Stimulated activated CD8-positive, alpha-beta memory T cell treated with anti-CD3 and anti-CD28 coated beads, Interleukin-15, amount 100 ng/mL, for 1 hour (primary cell): ENCODE measurements at places on chromosomes 11 and 22.

DNA sequence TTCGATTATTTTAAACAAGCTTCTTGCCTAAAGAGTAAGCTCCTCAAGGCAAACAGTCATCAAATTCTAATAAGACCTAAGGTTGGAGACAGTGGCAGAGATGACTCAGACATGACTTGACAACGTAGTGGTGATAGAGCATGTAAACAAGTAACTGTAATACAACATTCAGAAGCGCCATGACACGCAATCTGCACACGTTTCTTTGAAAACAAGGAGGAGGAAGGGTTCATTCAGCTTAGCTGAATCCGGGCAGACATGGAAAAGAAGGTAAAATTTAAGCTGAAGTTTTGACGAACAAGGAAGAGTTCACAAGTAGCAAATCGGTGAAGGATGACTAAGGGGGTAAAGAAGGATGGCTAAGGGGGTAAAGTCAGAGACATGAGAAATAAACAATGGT is 152.4 kb upstream of the ZC3H12C start:
- DNase-seq, result no peak

GRCh38 chr11:64814712-64815187 is 4.4 kb upstream of the MEN1 start:
- no peak for DNase-seq

DNA sequence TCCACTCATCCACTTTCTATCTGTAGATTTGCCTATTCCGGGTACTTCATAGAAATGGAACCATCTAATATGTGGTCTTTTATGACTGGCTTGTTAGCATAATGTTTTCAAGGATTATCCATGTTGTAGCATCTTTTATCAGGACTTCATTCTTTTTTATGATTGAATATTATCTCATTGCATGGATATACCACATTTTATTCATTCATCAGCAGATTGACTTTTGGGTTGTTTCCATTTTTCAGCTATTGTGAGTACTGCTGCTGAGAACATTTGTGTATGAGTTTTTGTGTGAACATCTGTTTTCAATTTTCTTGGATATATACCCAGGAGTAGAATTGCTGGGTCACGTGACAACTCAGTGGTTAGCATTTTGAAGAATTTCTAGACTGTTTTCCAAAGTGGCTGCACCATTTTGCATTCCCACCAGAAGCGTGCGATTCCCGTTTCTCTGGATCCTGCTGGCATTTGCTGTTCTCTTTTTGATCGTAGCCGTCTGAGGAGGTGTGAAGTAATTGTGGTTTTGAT is 8.9 kb downstream of the DERL3 start:
- DNase-seq, result no peak

GRCh38 chr11:109510316-109510715 is 88.3 kb downstream of the C11orf87 start:
- DNase-seq, result no peak

- no peak for DNase-seq
These were observed 50.5 kb upstream of the SHISAL1 start for GRCh38 chr22:44363013-44363979.

GRCh38 chr11:20608934-20609333 is 9.5 kb downstream of the SLC6A5 start:
- no peak for DNase-seq

DNA sequence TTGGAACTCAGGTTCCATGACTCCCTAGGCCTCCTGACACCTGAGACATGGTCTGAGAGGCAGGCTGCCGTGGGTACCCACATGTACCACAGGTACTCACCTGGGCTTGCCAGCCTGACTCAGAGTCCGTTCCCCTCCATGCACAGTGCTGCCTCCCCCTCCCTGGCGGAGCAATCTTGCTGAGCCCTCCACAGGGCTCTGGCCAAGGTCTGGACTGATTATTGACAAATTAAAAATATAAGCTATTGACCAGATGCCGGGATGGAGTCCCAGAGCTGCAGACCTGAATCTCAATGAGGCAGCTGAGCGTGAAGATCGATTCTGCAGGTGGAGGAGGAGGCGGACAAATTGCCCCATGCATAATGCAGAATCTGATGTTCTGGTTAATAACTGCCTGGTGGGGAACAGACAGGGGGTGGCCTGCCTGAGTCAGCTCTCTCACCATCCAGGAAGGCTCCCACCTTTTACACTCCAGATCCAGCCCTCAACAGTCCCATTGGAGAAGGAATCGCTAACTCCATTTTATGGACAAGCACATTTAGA is 422.7 kb downstream of the MIAT start:
- DNase-seq, result no peak

- DNase-seq, result no peak
These were observed 15.0 kb downstream of the TEAD1 start for GRCh38 chr11:12689029-12689755.

DNA sequence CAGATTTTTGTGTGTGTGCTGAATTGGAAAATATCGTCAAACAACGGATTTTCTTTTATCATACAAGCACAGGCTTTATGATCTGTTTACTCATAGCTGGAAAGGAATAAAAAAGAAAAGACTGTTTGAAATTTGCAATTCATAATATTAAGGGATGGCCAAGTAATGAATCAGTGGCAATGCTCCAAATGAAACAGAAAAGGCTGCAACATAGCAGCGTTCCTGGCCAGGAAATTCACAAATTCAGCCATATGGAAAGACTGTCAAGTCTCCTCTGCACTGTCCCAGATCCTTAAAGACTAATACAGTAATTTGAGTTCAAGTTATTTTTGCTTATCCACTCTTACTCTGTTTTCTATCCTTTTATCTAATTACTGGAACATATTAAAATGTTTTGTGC is 98.2 kb downstream of the MSANTD4 start:
- DNase-seq, result no peak

GRCh38 chr22:22164541-22165272 is 79.9 kb upstream of the VPREB1 start:
- no peak for DNase-seq

DNA sequence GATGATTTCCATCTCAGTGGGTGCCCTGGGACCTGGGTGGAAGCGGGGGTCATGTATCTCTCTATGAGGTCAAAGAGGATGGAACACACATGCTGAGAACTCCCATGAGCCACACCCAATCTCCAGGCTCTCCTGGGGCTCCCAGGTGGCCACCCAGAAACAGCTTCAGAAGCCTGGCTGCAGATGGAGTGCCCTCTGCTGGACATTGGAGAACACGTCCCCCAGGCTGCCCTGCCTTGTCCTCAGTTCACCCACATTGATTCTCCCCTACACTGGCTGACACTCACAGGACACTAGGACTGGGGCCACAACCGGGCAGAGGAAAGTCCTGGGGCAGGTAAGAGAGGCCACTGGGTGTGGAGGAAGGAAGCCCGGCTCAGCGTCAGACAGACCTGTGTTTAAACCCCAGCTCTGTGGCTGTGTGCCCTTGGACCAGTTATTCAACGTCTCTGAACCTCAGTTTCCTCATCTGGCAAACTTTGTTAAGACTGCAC is 4.5 kb upstream of the NOL12 start:
- DNase-seq, result peak; percentile 62

DNA sequence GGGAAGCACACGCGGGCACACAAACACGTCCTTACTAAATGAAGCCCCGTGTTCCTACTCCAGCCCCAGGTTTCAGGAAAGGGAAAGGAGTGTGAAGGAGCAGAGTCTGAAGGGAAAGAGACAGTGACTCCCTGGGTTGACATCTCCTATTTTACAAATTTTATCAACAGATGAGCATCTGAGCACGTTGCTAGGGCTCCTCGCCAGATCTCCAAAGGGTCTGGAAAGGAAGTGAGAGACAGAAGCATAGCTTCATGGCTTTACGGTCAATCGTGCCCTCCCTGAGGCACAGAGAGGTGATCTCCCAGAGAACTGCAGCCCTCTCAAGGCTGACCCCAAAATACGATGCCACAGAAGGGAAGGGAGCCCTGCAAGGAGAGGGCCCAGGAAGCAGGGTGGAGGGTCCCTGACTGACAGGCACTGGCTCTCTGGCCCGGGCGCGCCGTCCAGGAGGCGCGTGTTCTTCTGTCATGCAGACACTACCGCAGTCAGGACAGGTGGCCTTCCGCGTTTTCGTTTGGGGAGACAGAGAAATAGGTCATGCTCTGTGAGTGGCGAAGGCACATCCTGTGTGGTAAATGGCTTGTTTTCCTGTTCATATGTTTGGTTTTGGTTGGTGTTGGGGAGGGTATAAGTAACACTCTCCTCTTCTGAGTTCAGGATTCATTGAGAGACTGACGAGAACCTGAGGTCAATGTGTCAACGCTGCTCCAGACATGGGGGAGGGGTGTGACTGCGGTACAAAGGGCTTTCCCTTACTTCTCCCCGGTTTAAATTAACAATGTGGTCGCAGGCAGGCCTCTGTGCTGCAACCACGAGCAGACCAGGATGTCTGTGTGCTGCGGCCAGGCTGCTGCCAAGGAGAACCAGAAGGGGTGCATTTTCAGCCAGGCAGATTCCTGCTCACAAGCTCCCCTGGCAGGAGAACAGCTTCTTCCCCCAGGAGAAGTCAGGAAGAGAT is 813.3 kb downstream of the OPCML start:
- DNase-seq, result no peak

DNA sequence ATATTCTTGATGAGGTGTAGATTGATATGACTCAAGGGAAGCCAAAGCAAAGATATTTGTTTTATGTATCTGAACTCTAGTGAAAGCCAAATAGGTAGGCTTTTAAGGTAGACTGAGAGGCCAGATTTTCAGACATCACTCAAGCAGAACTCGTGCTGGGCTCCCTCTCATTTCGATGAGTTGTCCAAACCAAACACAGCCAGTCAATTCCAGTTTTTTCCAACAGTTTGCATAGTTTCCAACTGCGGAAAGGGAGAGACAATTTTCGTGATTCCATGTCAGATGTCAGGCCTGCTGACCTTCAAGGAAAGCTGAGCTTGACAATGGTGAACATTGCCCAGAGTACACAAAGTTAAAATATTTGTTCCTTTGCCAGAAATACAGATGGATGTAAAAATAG is 110.9 kb upstream of the MPPED2 start:
- no peak for DNase-seq

DNA sequence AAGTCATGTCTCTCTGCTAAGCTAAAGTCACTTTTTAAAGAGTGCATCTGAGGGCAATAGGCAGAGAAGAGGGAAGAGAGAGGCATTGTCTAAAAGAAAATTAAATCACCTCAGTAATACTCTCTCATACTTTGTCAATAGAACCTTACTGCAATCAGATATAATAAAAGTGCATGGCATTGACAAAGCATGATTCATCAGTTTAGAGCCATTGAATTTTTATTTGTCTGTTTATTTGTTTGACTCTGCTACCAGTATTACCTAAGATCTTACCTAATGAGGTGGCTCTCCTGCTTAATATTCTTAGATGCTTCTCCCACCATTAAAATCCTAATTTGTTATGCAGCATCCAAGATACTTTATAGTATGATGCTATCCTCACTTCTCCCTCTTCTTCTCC is 209.0 kb downstream of the PGR start:
- no peak for DNase-seq

GRCh38 chr11:8717876-8718753 is 35.5 kb downstream of the RPL27A start:
- DNase-seq, result no peak
